NCI-H1092 (cell line): ENCODE measurements at places on chromosomes 3 and 15.

DNA sequence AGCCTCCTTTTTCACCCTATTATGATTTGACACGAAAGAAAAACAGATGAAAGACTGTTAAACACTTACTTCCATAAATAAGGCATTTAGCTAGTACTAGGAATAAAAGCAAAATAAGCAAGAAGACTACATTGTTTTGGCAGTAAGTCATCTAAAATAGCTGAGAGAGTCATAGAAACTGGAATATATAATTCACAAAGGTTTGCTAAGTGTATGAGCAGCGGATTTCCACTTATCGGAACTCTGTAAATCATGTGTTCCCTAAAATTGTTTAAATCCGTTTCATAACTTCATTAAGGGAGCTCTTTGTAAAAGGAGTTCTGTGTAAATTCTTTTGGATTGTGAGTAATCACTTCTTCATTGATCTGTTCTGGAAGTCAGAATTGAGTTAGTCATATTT, 202.5 kb upstream of the CBLB start:
- no peak for DNase-seq

GRCh38 chr3:52204337-52205073, 6.5 kb downstream of the ALAS1 start:
- peak; percentile 12 for DNase-seq

GRCh38 chr3:71926262-71926600, 141.3 kb upstream of the PROK2 start:
- DNase-seq = peak; percentile 60

DNA sequence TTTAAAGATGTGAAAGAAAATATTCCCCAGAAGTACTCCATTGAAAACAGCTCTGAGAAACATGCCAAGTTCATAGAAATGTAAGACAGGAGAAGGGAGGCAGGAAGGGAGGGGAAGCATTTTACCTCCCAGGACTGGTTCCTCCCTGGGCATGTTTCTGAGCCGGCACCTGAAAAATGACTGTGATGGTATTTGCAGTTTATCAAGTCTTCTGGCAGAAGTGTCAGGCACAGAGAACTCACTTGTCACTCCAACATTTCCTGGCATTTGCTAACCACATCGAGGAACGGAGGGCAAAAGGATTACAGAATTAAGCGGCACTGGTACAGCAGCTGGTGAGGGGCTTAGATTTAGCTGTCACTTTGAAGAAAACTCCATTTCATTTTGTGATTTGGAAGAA, 1054.0 kb downstream of the TUSC7 start:
- DNase-seq = no peak

DNA sequence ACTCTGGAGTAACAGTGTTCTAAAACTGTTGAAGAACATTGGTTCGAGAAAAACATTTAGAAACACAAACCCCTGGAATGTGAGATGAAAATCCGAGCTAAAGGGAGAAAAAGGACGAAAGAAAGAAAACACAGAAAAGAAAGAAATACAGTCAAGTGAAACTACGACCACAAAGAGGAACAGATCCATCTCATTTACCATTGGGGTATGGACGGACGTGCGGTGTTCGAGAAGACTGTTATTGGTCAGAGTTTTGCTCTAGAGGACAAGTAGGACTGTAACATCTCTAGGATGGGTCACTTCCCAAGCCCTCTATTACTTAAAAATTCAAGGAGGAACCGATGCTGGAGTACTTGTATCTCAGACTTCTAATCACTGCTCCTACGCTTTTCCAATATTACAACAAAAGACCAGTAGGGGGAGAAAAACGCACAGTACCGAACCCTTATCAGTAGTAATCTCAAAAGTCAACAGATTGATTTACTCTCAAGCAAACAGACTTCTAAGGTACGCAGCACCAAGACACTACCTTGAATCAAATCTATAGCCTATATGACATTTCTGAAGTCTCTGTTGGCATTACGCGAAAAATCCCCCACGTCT, 1.1 kb upstream of the PIK3CA start:
- DNase-seq = peak; percentile 50

DNA sequence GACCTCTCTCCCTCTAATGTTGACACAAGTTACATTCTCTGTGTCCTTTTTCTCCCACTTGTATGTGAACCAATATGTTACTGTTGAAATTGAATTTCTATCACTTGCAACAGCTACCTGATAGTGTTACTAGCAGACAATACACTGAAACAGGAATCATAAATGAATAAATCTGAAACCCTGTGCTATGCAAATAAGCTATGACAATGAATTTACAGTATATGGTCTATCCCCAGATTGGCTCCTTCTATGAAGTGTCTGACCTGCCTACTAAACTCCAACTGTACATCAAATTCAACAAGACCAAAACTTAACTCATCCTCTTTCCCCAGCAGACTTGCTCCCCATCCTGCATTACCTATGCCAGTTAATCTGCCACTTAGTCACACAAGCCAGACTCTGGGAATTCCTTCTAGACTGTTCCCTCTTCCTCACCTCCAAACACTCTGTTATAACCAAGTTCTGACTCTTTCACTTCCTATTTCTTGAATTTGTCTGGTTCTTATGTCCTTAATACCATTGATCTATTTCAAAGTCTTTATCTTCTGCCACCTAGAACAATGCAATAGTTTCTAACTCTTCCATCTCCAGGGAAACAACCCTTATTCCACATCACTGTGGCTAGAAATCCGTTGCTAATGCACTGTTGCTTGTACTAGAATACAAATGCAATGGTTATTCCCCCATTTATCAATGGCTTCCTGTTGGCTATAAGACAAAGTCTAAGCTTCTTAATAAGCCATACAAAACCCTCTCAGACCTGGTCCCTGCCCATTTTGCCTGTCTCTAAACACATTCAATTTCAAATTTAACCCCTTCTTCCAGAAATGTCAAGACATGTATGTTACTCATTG, 13.4 kb upstream of the ZNF639 start:
- no peak for DNase-seq

- DNase-seq = no peak
Observed at GRCh38 chr3:61648481-61648880, 87.1 kb downstream of the PTPRG start.

DNA sequence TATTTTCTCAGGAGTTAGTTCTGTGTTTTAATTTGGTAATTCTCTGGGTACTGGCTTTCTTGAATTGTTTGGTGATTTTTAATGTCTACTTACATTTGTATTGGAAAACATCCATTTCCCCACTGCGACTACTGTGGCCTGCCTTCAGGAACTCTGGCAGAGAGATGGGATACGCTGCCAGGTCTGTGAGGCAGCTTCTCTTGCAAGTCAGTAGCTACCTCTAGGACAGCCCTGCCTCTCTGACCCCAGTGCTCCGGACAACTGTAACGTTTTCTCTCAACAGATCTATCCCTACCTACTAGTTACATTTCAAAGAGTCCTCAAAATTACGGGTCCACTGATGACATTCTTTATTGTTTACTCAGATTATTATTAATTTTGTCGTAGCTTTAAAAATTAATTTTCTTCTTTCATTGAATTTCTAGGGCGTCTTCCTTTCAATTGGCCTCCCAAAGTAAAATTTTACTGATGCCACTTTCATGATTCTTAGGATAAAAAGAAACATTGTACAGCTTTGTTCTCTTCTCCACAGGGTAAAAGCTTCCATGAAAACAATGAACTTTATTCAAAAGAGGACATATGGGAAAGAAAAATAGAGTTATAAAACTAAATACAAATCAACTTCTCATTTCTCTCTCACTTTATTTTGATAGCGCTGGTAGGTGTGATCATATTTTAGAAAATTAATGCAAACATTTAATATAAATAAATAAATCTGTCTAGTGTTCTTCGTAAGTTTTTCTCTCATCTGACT, 123.2 kb upstream of the GOLGA8J start:
- DNase-seq = no peak
